ENCODE measurements at places on chromosomes 3 and 15.

GRCh38 chr3:106176734-106177133 lies 307.9 kb upstream of the CBLB start:
- no peak for DNase-seq

- no peak for DNase-seq
Measured at GRCh38 chr3:191123946-191124345, 75.1 kb upstream of the OSTN start.

DNA sequence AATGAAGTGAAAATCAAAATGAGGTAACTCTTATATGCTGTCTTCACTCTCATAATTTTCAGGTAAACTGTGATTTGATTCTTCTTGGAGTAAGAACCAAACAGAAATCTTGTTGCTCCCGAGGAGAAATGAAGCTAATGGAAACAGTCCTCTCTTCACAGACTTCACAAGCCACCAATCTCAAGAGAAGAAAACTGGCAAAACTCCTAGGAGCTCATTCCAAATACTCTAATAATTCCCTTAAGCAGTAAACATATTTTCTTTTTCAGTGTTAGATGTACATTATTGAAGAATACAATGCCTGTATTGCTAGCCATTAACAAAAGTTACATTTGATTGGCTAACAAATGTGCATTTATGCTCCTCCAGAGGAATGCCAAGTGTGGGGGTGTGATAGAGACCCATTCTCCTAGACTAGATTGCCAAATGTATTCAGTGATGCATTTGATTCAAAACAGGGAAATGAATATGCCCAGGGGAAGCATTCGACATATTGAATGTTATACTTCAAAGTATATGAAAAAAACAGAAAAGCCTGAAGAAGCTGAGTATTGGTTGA lies 11.8 kb upstream of the RIOX2 start:
- no peak for DNase-seq

DNA sequence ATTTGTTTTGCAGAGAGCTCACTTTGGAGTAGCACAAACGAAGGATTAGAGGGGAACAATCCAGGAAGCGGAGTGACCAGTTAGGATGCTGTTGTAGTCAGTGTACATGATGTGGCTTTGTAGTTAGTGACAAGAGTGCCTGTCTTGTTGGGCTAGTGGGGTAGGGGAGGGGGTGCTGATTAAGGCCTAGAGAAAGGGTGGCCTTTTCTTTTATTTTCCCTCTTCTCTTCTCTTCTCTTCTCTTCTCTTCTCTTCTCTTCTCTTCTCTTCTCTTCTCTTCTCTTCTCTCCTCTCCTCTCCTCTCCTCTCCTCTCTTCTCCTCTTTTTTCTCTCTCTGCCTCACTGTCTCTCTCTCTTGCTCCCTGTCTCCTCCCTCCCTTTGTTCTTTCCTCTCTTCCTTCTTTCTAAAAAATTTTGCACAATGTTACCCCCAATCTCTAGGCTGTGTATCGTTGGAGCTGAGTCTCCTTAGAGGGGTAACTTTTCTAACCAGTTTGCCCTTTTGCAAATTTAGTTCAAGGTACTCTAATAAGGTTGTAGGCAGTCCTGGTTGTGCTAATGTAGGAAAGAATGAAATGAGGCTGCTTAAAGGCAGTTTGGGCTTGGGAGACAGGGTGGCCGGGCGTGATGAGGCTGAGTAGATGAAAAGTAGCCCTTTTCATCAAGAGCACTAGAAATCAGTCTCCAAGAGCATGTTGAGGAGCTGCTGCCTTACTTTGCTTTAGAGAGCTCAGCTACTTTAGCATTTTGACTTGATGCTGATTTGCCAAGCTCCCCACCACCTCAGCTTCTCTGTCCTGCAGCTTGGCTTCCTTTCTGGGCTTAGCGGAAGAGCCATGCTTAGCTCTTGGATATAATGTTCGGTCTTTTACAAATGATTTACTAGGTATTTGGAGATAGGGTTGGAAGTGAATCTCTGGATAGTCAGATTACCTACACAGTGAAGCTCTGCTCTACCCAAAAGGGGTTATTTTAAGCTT lies 58.6 kb downstream of the SV2B start:
- no peak for DNase-seq

DNA sequence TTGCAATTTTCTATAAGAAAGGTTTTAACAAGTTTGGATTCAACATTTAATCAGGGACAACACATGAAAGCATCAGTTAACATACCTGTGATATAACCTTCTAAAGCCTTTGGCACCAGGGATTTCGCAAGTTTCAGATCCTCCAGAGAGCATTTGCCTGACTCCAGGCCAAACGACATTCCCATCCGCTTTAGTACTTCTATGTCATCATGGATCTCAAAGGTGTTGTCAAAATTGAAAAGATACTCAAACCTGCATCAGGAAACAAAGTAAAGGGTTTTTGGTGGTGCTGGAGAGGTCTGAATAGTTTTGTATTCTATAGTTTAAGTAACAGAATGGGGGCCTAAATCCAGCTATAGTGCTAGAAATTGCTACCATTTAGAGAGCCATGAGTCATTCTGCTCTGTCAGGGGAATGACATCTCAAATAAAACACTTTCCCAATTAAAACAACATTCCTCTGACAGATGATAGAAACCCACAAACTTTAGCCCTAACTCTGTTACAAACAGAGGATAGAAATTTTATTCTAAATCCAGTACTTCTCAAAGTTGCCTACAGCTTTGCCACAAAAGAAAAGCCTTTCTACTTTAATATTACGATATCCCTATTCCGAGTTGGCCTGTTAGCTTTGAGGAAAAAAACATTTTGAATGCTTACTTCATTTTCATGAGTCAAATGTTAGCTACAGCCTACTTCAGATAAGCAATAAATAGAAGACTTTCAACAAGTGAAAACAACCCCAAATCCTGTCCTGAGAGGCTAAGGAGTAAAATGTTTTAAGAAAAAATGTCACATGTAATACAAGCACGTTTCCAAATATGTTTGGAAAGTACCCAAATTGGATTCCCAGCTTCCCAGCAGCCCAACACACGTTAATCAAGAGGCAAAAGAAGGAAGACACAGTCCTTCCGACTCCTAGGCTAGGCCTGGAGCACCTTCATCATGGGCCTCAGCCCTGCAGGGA lies 83.4 kb downstream of the ATP1B3 start:
- DNase-seq = no peak
